ENCODE measurements at places on chromosomes 12 and 14. TPM values are rescaled to one million over a fixed set of nuclear protein-coding genes. Genes with fewer than 3 reads are reported as not detected.
A peak's percentile ranks its signal among the peaks of the same experiment; 100 is the strongest.

Gene PTPRO
- 3.1 TPM for total RNA-seq

Gene CPNE8
- 8.8 TPM for total RNA-seq

Gene TEX52
- not detected for total RNA-seq

GRCh38 chr14:87034680-87035079 lies 958.3 kb downstream of the GALC start:
- H3K27me3 ChIP-seq, result no peaks in the 10 kb centered on the region
- H3K4me3 ChIP-seq, result no peak overlapping the region
- H3K27ac ChIP-seq, result no peak overlapping the region
- DNase-seq, result no peak
- no peaks in the 10 kb centered on the region for H3K4me1 ChIP-seq

Gene FLVCR2
- total RNA-seq, result 3.0 TPM

Gene ATL1
- 15.9 TPM for total RNA-seq

- H3K4me3 ChIP-seq, result no peak overlapping the region
- peaks cover 4% of the 10 kb centered on the region for H3K36me3 ChIP-seq
- peaks cover 14% of the 10 kb centered on the region for H3K4me1 ChIP-seq
- no peak for DNase-seq
- peak overlapping the region; percentile 89 for H3K27ac ChIP-seq
These were observed 78.5 kb downstream of the CCDC88C start for GRCh38 chr14:91339076-91339475.

DNA sequence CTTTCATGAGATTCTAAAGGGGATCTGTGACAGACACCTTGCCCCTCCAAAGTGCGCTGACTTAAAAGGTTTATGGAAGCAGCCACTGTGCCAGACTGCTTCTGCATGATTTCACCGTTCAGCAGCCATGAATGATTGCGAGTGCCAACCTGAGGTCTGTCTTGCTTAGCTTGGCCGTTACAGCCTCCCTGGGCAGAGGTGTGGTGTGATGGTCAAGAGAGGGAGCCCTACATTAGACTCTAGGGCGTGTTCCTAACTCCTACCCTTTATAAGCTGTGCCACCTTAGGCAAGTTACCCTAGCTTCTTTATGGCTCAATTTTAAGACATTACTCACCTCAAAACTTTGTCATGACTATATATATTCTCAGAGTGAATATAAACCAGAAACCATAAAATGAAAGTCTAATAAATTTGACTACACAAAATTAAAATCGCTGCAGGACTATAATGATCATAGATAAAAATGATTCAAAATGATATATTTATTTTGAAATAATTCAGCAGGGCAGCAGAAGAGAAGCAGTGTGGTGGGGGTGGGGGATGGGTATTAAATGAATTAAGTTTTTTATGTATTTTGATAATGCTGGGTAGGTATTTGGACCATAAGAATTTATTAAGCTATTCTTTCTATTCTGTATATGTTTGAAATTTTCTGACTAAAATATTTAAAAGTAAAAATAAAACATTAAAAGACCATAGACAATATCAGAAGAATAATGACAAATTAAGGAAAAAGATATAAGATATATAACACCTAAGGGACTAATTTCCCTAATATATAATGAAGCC lies 47.7 kb upstream of the MBIP start:
- H3K27ac ChIP-seq, result no peak overlapping the region
- peaks cover 52% of the 10 kb centered on the region for H3K27me3 ChIP-seq
- no peaks in the 10 kb centered on the region for H3K36me3 ChIP-seq
- no peaks in the 10 kb centered on the region for H3K4me1 ChIP-seq

Gene LUM
- total RNA-seq, result 33.9 TPM

DNA sequence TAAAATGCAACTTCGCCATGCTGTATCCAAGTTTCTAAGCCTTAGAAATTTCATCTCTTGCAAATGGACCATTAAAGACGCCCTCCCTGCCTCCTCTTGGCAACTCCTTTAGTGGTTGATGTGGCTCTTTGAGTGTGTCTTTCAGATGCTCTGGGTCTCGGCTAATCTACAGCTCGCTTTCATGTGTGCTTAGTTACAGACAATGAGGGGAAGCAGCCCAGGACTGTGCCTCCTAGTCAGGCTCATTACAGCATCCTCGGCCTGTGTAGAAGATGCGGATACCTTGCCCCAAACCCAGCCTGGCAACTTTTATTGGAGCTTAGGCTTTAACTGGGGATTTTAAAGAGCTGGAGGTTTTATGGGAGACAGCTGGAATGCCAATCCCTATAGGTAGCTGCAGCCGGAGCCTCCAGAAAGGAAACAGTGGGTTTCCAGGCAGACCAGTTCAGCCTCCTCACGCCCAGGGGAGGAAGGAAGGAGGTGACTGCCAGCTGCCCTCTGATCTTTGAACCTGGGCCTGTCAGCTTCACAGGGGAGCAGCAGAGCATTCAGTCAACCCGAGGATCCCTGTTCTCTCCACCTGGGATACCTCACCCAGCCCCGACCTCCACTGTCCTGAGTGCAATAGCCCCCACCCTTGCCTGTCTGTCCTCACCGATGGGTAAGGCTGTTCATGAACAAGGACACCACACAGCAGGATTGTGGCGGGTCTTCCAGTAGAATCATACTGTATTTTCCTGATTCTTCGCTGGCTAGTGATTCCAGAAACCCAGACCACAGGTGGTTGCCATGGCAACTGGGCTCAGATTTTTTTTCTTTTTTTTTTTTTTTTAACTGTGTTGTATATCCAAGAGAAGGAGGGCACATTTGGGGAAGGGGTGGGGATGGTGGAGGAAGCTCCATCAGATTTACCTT lies 638.5 kb downstream of the MED13L start:
- no peaks in the 10 kb centered on the region for H3K27me3 ChIP-seq
- H3K4me1 ChIP-seq, result peaks cover 5% of the 10 kb centered on the region
- no peak overlapping the region for H3K27ac ChIP-seq
- no peak for DNase-seq

- no peak overlapping the region for H3K4me3 ChIP-seq
- H3K27ac ChIP-seq, result no peak overlapping the region
- DNase-seq, result no peak
- H3K27me3 ChIP-seq, result no peaks in the 10 kb centered on the region
- no peaks in the 10 kb centered on the region for H3K36me3 ChIP-seq
These were observed 170.8 kb upstream of the DYRK2 start for GRCh38 chr12:67477681-67478265.

Gene NGB
- not detected for total RNA-seq

Gene NDRG2
- 13.7 TPM for total RNA-seq

Gene BMP4
- 1.3 TPM for total RNA-seq

- no peak overlapping the region for H3K27ac ChIP-seq
- H3K4me1 ChIP-seq, result no peaks in the 10 kb centered on the region
- no peaks in the 10 kb centered on the region for H3K36me3 ChIP-seq
These were observed 307.3 kb downstream of the TMEM117 start for GRCh38 chr12:44143175-44143574.

- DNase-seq, result no peak
- H3K4me1 ChIP-seq, result no peaks in the 10 kb centered on the region
- no peaks in the 10 kb centered on the region for H3K27me3 ChIP-seq
- H3K36me3 ChIP-seq, result peaks cover 5% of the 10 kb centered on the region
These were observed 15.9 kb downstream of the ANKRD13A start for GRCh38 chr12:110015132-110015531.

Gene ACVRL1
- 0.49 TPM for total RNA-seq

- no peak overlapping the region for H3K27ac ChIP-seq
- H3K4me1 ChIP-seq, result peaks cover 25% of the 10 kb centered on the region
- no peaks in the 10 kb centered on the region for H3K36me3 ChIP-seq
These were observed 3.6 kb upstream of the TNFRSF1A start for GRCh38 chr12:6345319-6346091.

Gene TMEM63C
- 0.91 TPM for total RNA-seq

Gene GRIP1
- 38.4 TPM for total RNA-seq
